Mucosa of descending colon (tissue), 3 donors: ENCODE measurements at places on chromosomes 13 and 19. TPM values are rescaled to one million over a fixed set of nuclear protein-coding genes. Genes with fewer than 3 reads are reported as not detected.

- no peak for DNase-seq
Observed at GRCh38 chr13:35874704-35875103, 256.5 kb downstream of the DCLK1 start.

DNA sequence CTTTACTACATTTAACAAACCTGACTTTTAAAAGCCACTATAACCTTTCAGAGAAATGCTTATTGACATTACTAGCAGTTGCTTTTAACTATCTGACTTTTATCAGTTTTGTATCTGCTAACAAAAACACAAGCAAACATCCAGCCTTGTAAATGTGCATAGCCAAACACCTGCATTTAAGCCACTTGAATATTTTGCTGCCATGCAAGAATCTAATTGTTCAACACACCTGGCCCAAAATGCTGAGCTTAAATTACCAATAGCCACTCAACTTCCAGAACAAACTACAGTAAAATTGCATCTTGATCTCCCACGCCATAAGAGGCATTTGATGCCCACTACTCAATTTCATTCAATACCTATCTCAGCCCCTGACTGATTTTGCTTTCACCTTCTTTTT, 9.3 kb downstream of the ZIC5 start:
- DNase-seq: no peak

DNA sequence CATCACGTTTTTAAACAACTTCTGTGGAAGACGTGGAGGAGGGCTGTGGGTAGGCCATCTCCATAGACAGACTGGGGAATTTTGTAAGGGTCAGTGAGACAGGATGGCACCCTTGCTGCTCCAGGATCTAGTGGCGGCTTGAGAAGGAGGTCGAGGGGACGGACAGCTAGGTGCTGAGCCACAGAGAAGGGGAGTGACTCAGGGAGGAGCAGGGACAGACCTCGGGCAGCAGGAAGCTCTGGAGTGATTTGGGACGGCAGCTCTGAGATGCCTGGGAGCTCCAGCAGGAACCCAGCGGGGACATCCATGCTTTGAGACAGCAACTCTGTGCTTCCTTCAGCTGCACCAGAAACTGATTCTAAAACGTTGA, 169.1 kb upstream of the SOX1 start:
- DNase-seq: no peak

GRCh38 chr13:38348861-38349389, 726 bp upstream of the UFM1 start:
- DNase-seq: no peak

GRCh38 chr13:62292714-62293480, 877.2 kb upstream of the PCDH20 start:
- no peak for DNase-seq

- DNase-seq: no peak
Observed at GRCh38 chr19:54312436-54313377, at the start of gene LILRA5. Gene LILRA5 (minus strand): TSS chr19:54313166. CDS start chr19:54313019, 147 bp downstream.

DNA sequence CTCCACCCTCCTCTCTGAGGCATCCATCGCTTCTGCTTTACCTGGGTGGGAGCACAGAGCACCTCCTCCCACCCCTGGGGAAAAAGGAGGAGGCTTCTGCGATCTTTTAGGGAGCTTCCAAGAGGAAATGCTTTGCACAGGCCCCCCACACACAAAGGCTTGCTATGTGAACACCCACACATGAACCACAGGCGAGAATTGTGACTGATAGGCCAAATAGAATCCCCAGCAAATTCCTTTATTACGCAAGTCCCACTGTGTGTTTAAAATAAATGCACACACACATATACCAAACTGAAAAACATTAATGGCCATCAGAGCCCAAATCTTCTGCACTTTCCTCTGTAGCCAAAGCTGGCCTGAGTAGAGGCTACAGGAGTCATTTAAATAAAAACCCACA, 50.6 kb downstream of the HSPH1 start:
- DNase-seq: no peak

DNA sequence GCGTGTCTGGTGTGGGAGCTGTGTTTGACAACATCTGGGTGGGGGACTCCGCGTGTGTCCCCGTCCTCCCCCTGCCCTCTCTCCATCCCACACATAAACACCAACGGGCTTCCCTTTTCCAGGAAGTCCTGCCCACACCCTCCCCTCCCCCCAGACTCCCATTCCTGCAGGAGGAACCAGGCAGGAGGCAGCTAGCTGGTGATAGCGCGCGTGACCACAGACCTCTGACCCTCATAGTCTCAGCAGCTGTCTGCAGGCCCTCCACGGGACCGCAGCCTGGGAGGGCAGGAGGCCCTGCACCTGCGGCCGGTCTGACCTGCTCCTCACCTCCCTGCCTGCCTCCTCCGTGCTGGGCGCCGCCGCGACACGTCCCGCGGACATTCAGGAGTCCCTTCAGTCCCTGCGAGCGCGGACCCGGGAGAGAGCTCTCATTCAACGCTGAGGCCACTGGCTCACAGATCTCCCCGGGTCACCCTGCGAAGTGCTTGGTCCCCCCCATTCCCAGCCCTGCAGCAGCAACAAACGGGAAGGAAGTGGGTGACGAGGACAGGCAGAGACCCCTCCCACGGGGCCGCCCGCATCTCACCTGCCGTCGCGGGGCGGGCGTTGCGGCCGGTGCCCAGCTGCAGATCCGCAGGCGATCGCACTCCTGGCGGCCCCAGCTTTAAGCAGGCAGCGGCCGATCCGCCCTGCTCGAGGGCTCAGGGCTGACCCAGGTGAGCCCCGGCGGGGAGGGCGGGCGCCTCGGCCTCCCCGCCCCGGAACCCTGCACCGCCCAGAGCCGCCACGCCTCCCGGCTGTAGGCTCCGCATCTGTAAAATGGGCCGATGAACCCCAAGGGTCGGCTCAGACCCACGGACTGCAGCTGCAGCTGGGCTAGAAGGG, 1.1 kb upstream of the ACP5 start:
- DNase-seq: peak; percentile 75

Gene LPAR6
- 10.7 TPM for total RNA-seq

Gene ZNF45
- 9.8 TPM for total RNA-seq

DNA sequence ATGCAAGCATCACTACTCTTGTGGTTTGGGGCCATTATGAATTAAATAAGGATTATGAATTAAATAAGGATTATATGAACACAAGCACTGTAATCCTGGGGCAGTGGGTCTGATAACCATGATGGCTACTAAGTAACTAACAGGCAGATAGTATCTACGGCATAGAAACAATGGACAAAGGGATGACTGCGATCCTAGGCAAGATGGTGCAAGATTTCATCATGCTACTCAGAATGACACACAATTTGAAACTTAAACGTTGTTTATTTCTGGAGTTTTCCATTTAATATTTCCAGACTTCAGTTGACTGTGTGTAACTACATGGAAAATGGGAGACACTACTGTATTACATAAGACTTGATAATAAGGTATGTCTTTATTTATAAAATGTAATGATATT, 15.1 kb downstream of the KCNRG start:
- no peak for DNase-seq

DNA sequence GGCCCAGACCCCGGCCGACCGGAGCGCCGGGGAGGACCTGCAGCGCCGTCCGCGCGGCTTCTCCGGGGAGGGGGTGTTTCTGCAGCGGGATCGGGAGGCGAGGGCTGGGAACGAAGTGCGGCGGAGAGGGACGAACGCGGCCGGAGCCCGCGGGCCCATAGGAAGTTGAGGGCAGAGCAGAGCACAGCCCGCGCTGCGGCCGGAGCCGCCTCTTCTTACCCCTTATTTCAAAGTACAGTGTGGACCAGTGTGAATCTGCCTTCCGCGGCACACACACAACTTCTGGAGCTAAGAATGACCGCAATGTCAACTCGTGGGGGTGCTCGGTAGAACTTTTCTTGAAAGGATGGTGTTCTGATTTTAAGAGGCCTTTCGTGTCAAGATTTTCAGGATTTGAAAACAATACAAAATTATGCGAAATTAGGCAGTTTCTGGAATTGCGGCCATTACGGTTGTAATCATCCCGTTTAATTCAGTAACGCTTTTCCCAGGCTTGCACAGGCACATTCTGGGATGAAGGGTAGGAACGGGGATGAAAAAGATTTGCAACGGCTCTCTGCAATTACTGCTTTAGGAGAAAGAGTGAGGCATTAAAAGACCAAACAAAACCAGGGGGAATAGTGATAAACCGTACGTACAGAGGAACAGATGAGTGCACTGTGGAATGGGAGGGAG, 821 bp downstream of the TDRD3 start:
- DNase-seq: peak; percentile 79

- no peak for DNase-seq
Observed at GRCh38 chr13:25691654-25692053, 319.9 kb downstream of the ATP8A2 start.

DNA sequence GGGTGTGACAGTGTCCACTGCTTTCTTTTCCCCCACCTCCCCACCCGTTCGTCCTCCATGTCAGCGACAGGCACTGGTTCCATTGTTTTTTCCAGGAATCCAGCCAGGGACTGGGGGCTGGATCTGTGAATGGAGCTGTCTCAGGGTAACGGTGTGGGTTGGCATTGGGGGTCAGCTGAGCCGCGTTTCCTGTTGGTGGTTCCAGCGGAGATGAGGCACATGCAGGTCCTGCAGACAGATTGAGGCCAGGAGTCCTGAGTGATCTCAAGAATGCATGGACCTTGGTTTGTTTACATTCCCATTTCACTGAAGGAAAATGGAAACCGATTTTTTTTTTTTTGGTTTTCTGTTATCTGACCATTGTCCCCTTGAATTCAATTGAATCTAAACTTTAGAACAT, 303.9 kb downstream of the FGF9 start:
- no peak for DNase-seq

DNA sequence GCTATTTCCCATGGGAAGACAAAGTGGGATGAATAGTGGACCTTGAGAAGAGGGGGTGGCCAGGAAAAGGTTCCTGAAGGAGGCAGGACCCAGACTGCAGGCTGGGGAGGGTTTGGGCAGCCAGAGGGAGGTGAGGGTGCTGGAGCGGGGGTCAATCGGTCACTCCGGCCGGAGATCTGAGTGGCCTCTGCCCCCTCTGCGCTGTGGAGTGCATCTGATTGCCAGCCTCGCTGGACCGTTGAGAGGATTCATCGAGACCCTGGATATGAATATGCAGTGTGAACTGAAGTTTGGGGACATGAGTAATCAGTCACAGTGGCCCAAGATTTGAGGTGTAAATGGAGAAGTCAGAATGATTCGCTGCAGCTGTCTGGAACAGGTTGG, 5.5 kb upstream of the ZNF580 start:
- DNase-seq: peak; percentile 54

GRCh38 chr19:56885173-56885985, 44.9 kb upstream of the PEG3 start:
- DNase-seq: no peak

Gene EFNA2
- total RNA-seq: 62.2 TPM

- DNase-seq: no peak
Observed at GRCh38 chr19:44661205-44661604, 10.1 kb upstream of the CEACAM19 start.

- no peak for DNase-seq
Observed at GRCh38 chr13:99446242-99446641, 55.0 kb upstream of the TM9SF2 start.

DNA sequence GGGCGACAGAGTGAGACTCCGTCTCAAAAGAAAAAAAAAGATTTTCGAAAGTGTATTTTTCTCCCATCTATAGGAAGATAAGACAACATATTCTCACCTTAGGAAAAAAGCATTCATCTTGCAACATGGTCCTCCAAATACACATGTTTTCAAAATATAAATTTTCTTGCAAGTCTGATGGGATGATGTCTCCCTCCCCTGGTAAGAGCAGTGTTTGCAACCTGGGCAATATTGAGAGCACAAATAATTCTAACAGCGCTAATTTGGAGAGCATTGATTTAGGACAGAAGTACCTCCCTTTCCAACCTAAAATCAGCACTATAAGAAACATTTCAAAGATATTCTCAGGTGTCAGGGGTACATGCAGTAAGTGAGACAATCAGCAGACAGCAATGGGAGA, 61.0 kb upstream of the SHISA2 start:
- DNase-seq: no peak

- DNase-seq: no peak
Observed at GRCh38 chr19:35487656-35488182, 2.5 kb downstream of the KRTDAP start.

DNA sequence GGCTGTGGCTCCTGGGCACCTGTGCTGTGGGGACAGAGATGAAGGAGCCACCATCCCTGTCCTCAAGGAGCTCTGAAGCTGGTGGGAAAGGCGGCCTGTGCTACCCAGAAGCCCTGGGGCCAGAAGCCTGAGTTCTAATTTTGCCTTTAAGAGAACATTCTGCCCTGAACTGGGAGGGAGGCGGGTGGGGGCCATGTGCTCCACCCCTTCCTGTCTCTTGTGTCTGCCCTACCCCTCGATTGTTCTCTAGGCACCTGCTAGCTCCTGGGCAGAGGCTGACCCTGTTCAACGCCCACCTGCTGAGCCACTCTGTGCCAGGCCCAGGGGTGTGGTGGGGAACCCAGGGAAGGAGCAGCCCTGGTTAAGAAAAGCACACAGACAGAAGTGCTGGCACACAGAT, 5.9 kb downstream of the TRAPPC6A start:
- no peak for DNase-seq

DNA sequence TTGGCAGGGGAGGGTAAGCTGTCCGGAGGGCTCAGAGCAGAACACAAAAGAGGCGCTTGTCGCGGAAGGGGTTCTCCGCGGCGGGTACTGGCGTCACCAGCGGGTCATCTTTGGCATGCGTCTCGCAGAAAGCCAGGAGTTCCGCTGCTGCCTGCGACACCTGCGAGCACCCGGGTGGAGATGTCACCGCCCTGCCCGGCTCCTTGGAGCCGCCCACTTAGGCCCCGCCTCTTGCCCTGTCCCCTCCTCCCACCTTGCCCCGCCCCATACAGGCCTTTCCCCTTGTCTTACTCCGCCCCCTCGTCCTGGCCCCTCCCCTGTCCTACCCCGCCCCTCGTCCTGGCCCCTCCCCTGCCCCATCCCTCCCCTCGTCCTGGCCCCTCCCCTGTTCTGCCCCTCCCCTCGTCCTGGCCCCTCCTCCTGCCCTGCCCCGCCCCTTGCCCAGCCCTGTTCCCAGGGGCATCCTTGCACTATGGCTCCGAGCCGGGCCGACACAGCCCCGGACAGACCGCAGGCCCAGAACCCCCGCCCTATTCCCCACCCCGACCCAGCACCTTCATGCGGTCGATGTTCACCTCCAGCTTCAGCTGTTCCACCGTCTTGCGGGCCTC, 1.9 kb downstream of the GNG8 start:
- DNase-seq: peak; percentile 98

Gene SRRM5
- total RNA-seq: 0.63 TPM

- no peak for DNase-seq
Observed at GRCh38 chr13:107743100-107743499, 472.2 kb downstream of the LIG4 start.

GRCh38 chr19:18756896-18757295, 34.2 kb downstream of the COMP start:
- no peak for DNase-seq

DNA sequence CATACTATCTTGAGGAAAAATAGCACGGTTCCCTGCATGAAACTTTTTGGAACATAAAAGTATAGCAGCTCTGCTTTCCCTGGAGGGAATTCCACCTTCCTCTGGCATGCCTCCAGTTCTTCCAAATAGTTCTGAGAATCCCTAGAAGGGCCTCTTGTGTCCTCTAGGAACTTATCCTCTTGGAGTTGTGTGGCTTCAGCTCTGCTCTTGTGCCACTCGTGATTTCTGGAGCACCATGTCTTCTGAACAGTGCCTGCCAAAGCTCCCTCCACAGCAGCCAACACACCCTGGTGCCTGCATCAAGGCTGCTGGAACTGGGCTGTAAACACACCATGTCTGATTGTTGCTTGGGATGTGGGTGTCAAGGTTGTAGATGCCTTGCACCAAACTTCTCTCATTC, 65.7 kb upstream of the FLT1 start:
- no peak for DNase-seq

Gene MCOLN1
- total RNA-seq: 29.5 TPM
